ENCODE measurements at places on chromosomes 2 and 18. TPM values are rescaled to one million over a fixed set of nuclear protein-coding genes. Genes with fewer than 3 reads are reported as not detected.

DNA sequence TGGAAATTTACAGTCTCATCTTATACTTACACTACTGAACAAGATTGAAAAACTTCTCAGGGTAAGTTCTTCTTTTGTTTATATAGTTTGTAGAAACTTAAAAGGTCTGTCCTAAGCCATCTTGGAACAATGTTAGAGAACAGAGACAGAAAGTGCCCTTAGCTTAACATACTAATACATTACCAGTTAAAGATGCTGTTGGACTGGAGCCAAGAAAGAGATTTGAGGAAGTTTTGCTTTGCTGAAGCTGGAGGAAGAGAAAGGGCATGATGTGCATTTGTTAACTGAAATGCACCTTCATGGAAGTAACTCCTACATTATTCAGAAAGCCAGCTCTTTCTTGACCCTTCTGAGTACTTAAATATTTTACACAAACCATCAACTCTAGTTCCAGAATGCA, 66.5 kb upstream of the TNFRSF11A start:
- DNase-seq: no peak

- no peak for DNase-seq
Measured at GRCh38 chr2:69703189-69703588, 38.7 kb upstream of the ANXA4 start.

DNA sequence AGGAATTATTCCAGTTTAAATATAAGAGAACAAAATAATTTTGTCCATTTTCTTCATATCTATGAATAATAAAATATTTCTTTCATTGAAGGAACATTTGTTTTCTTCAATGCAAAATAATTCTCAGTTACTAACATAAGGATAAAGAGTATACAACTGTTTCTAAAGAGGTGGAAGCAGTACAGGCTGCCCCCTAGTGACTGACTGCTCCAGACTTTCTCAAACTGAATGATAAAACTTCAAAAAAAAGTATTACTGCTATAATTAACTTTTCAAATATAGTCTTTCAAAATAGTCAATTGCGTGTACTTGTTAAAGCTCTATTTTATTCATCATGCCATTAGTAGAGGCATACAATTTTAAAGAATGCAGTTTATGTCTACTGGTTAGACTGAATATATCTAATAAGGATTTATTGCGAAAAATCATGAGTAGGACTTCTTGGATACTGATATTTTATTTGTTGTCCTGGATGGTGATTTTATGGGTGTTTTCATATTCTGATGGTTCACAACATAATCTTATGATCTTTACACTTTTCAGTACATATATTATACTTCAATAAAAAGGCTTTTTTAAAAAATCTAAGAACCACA, 100.1 kb downstream of the WDPCP start:
- DNase-seq: peak; percentile 41

DNA sequence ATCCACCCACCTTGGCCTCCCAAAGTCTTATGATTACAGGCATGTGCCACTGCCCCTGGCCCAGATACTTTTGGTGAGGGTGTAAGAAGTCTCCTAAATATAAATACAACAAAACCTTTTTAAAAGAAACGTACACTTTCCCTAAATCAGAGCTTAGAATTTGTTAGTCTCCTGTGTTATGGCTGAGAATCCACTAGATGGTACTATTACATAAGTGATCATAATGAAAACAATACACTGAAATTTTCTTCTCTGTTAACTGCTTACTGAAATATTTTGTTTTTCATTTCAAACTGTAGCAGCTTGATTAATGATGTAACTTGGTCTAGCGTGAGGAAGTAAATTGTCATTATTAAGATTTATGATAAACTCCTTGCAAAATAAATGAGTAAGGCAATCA, 74.8 kb upstream of the FAM98A start:
- DNase-seq: no peak

DNA sequence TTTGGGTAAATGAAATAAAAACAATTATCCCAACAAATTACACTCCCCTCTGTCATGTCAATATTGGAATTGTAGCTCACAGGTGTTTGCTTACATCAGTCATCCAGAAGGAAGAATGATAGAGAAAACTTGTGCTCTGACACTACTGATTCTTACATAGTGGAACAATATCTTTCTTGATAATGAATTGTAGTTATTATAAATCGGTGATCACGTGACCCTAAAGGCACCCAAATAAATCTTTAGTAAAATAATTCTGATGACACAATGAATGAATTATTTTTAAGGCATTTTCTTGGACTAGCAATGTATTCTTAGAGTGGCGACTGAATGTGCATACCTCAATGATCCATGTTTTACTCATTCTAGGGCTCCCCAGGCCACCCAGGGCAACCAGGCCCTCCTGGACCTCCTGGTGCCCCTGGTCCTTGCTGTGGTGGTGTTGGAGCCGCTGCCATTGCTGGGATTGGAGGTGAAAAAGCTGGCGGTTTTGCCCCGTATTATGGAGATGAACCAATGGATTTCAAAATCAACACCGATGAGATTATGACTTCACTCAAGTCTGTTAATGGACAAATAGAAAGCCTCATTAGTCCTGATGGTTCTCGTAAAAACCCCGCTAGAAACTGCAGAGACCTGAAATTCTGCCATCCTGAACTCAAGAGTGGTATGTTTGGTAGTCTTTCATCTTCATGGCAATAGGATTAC, 34.5 kb downstream of the COL3A1 start:
- no peak for DNase-seq

DNA sequence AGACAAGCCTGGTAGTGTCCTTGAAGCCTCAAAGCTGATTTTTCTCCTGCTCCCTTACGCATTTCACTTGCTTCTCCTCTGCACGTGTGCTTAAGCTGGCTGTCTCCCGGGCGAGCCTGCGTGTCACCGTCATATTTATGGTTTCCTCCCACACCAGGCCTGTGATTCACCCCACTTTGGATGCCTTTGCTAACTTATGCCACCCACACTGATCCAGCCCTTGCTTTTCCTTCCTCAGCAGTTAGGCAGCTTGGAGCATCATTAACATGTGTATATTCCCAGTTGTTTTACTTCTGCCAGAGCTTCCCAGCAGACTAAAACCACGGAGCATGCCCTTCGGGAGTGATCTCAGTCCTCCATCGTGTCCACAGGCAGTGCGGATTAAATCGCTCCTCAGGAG, 2.2 kb downstream of the ST3GAL5 start:
- no peak for DNase-seq

DNA sequence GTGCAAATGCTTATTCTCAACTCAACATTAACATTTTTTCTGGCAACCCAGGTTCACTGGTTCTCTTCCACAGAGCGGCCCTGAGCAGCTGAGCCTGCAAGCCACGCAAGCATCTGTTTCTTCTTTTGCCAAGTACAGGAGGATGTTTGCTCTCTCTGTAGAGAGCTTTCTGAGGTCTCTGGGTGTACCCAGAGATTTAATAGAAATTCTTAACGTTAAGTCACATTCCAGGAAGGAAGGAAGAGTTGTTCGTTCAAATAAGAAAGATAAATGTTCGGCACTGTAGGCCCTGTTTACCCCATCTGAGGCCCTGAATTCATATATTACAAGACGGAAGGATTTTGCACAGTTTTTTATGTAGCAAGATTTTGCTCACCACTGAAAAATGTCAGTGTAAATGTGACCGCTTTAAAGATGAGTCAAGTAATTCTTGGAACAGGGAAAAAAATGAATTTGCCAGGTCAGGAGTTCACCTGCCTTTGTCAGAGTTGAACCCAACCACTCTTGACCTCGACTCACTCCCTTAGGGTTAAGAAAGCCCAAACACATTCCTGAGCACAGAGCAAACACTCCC, 30.1 kb downstream of the KCTD18 start:
- peak; percentile 60 for DNase-seq

ATOH8 gene
- total RNA-seq: not detected

MC2R gene
- not detected for total RNA-seq
